ENCODE measurements at places on chromosomes 2 and 18.

- DNase-seq: no peak
Observed at GRCh38 chr2:118989481-118989880, 47.5 kb downstream of the MARCO start.

DNA sequence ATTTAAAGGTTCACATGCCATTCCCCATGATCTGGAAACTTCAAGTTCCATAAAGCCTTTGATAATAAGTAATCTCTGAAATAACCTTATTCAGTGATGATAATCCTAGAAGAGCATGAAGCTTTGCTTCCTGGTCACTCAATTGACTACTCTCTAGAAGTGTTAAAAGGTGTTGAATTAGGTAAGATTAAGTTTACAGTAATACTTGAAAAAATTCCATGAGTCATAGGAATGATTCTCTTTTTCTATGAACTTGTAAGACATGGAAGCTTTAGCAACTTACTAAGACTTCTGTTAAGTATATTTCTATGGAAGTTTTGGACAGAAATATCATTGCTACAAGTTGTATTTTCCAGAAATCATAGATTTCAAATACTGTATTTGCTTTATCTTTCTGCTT, 100.6 kb downstream of the MYO1B start:
- no peak for DNase-seq

DNA sequence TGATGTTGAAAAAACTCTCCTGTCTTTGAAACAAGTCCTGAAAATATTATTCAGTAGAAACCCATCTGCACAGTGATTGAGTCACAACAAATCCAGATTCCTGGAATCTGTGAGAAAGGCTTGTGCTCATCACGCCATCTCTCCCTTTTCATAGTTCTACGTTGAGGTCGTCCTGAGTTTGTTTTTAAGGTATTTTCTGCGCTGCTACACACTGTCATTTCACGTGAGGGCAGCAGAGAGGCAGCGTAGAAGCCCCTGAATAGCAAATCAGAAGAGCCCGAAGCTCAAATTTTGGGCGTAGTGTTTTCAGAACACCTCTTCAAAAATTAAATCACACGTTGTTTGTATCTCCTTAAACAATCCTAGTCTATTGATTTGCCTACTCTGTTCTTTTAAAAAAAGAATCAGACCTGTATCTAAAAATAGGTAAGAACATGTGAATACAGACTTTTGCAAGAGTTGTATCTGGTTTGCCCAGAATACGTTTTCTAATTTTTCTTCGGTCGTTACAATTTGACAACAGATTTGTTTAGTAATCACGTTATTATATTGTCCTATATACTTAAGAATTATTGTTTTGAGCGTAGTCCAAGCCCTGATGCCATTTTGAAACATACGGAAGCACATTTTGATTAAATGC, 61.6 kb upstream of the SLC38A11 start:
- DNase-seq: no peak

- no peak for DNase-seq
Observed at GRCh38 chr2:161238265-161238559, 70.0 kb upstream of the PSMD14 start.

DNA sequence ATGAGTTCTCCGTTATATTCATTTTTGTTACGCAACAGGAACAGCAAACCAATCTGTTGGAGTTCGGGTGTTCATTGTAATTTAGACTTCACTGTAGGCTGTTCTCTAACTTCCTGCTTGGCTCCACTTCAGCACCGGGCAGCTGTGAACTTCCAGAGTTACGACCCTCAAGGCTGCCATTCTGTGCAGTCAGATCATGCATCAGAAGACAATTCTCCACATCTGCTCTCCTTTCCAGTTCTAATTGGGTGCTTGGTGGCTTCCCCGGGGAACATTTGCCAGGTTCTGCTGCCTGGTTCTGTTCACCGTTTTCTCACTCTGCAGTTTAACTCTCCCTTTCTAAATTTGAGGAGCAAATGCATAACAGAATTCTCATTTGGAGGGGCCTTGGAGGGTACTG, 237.7 kb downstream of the NYAP2 start:
- no peak for DNase-seq

- DNase-seq: no peak
Observed at GRCh38 chr18:22378672-22379282, 38.9 kb downstream of the CTAGE1 start.

DNA sequence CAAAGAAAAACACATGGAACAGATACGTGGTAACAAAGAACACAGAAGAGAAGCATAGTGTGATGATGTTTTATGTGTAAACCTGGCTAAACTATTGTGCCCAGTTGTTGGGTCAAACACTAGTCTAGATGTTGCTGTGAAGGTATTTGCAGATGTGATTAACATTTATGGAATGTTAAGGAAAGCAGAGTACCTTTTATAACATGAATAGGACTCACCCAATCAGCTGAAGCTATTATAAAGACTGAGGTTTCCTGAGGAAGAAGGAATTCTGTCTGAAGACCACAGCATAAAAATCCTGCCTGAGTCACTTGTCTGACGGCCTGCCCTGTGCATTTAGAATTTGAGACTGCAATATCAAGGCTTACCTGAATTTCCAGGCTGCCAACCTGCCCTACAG, 253.1 kb downstream of the DYM start:
- DNase-seq: no peak

- no peak for DNase-seq
Observed at GRCh38 chr2:45328264-45328870, 282.7 kb downstream of the SRBD1 start.

- no peak for DNase-seq
Observed at GRCh38 chr2:120802158-120802557, 66.5 kb downstream of the GLI2 start.

DNA sequence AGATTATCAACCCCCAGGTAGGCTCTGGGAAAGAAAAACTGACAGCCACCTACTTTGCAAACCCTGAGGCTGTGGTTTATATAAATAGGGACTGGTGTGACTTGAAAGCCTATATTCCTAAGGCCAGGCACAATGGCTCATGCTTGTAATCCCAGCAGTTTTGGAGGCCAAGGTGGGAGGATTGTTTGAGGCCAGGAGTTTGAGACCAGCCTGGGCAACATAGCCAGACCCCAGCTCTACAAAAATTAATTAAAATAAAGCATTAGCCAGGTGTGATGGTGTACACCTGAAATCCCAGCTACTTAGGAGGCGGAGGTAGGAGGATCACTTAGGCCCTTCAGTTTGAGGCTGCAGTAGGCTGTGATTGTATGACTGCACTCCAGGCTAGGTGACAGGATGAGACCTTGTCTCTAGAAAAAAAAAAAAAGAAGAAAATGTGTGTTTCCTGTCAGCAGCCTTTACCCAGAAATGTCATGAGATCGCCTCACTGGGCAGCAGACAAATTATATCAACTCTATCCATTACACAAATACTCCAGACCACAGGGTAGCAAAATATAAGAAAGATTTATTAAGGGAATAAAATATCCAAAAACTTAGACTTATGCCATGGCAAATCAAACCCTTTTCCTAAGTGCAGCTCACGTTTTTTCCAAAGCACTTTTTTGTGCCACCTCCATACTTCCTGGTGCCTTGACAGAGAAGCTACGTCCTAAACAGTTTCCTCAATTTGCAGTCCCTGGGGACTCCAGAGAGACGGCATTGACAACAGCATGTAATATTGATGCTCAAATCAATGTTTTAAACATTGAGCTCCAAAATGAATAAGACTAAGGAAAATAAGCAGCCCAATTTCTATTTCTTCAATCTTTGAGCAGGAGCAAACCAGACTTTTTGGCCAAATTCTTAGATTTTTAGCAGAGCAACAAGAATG, 190.8 kb upstream of the NDUFV2 start:
- no peak for DNase-seq

DNA sequence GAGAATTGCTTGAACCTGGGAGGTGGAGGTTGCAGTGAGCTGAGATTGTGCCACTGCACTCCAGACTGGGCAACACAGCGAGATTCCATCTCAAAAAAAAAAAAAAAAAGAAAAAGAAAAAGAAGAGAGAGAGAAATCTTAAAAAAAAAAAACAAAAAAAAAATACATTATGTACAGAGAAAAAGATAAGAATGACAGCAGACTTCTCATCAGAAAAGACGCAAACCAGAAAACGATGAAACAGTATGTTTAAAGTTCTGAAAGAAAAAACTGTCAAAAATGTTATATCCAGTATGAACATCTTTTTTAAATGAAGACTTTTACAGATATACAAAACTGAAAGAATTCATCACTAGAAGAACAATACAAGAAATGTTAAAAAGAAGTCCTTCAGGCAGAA, 60.4 kb downstream of the LNPK start:
- DNase-seq: no peak

DNA sequence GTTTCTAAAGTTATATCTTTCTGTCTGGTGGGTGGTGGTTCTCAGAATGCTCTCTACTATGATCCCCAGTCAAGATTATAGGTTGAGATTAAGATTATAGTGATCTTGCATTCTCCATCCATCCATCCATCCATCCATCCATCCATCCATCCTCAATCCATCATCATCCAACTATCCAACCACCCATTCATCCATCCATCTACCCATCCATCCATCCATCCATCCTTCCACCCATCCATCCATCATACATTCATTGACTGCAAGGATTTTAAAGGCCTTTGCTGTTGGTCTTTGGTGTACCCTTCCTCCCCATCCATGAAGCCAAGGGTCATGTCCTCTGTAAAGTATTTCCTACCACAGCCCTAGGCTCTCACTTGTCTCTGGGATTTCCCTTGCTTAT, 13.1 kb downstream of the GLI2 start:
- DNase-seq: no peak

- DNase-seq: no peak
Observed at GRCh38 chr2:216029416-216030129, 16.2 kb upstream of the MREG start.

- no peak for DNase-seq
Observed at GRCh38 chr2:10575609-10576280, 114.0 kb downstream of the NOL10 start.

- no peak for DNase-seq
Observed at GRCh38 chr2:135969655-135970387, 15.6 kb downstream of the DARS1 start.

DNA sequence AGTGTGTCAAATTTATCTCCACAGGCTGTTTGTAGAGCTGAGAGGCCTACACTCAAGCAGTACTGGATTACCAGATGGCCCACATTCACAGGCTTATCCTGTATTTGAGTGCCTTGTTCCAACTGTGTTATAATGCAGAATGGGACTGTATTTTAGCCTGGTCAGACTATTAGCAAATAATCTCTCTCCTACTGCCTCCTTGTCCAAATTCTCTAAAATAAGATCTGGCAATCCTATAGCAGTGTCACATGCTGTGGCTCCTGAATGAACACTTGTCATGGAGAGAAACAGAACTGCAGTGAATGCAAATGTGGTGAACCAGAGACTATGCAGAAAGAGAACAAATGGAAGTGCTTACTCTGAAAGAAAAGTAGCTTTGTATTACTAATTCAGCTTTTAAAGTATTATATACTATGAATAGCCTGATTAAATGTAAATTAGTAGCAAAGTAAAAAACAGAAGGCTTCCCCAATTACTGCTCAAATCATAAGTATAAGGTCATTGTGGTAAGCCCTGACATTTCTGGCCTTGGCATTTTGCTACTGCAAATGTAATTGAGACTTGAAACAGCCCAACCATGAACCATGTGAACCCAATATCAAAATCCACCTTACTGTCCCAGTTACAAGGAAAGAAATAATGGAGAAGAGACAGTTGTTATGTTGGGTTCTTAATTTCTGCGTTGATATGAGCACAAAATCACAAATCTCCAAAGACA, 80.0 kb downstream of the MAP4K3 start:
- DNase-seq: no peak

DNA sequence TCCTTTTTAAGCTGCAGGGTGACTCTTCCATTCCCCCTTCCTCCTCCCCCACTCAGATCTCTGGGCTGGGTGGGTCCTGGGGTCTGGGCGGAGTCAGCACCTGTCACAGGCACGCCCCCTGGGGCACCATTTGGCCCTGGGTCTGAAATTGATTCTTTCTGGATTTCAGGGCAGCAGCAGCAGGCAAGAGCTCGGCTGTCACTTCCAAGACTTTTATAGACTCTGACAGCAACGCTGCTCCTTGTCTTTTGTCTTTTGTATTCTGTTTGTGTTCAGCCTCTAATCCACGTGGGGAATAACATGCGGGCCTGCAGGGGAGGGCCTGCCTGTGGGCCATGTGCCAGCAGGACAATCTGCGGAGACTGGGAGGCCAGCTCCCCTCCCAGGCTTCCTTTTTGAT, 3.9 kb downstream of the BOD1L2 start:
- no peak for DNase-seq

DNA sequence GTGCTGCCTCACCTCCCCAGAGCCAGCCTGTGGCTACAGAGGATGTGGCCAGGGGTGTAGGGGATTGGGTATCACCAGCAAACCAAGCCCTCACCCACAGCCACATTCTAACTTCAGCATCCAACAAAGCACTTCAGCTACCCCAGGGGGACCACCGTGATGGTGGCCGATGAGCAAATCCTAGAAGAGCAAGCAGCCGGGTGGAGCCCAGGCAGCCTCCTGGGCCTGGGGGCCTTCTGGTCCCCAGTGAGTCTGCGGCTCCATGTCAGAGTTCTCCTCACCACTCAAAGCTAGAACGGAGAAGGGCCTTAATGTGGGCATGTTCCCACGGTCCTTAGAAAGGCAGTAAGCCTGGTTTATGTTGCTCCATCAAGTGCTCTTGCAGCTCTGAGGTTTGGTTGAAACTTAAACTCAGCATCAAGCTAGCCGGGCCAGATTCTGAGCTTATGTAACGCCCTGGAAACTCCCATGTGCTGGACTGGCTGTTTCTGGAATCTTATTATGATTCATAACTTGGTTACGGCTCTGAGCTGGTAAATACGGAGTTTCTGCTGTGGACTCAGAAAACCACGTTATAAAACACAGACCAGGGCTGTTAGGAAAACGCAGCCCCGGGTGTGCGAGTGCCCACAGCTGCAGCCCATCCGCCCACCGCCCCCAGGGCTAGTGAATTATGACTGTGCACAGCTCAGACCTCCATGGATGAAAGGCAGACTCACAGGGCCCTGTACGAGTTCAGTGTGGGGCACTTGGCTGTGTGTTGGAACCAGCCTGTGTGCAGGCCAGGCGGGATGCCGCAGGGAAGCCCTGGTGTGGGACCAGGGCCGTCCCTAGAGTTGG, 99.8 kb downstream of the SEPTIN10 start:
- DNase-seq: no peak

- DNase-seq: no peak
Observed at GRCh38 chr2:58032016-58032763, 14.4 kb upstream of the VRK2 start.

DNA sequence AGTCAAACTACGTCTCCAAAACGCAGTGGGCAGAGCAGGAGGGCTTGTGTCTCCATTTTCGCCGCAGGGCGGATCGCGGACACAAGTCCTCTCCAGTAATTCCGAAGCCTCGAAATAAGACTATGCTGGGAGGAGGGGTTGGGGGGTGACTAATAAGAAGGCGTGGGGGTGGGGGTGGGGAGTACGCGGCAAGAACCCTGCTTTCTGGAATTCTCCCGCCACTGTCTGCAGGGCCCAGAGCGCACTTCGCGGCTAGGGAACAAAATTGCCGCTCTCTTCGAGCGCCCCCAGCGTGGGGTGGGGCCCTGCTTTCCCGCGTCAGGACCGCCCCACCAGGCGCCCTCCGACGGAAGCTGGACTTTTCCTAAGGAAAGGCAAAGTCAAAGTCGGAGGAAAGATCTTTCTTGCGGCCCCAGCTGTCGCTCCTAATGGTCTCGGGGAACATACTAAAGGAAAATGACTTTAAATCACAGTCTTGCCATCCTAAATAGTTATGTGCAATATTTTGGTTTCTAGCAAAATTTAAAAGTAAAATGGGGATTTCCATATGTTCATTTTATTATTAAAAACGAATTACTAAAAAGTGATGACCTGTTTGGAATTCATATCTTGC, 11.9 kb downstream of the NR4A2 start:
- DNase-seq: no peak

Measured in activated CD4-positive, CD25-positive, alpha-beta regulatory T cell treated with anti-CD3 and anti-CD28 coated beads, Interleukin-2, amount 50 U/mL, for 16 hours (primary cell).